ENCODE measurements at places on chromosomes 1 and 21.

GRCh38 chr1:2174348-2175054 lies 20.1 kb downstream of the FAAP20 start:
- peak; percentile 31 for DNase-seq

DNA sequence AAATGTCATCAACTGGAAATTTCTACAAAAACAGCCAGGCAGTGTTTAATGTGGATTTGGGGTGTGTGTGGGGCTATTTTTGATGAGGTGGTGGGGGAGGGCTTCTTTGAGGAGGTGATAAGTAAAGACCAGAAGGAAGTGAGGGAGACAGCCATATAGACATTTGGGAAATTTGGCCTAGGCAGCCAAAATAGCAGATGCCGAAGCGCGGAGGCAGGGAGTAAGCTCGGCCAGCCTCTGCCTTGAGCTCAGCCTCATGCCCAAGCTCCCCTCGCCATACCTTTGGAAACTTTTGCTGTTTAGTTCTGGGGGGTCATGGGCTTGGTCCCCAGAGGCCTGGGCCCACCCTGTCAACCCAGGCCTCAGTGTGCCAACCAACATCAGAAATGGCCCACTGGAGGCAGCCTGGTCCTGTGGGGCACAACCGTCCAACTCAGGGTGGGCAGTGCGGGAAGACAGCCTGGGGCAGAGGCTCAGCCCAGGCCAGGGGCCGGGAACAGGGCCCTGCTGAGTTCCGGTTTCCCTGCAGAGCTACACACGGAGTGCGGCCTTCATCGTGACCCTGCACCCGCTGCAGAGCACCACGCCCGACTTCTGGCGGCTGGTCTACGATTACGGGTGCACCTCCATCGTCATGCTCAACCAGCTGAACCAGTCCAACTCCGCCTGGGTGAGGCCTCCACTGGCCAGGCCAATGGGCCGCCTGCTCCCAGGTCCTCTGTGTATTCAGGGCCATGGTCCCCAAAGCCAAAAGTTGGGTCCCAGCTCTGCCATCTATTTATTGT lies 84.0 kb downstream of the PTPRU start:
- DNase-seq: no peak

- no peak for DNase-seq
Measured at GRCh38 chr1:152906023-152906565, 2.3 kb upstream of the IVL start.

GRCh38 chr1:5765483-5765882 lies 226.7 kb downstream of the NPHP4 start:
- no peak for DNase-seq

DNA sequence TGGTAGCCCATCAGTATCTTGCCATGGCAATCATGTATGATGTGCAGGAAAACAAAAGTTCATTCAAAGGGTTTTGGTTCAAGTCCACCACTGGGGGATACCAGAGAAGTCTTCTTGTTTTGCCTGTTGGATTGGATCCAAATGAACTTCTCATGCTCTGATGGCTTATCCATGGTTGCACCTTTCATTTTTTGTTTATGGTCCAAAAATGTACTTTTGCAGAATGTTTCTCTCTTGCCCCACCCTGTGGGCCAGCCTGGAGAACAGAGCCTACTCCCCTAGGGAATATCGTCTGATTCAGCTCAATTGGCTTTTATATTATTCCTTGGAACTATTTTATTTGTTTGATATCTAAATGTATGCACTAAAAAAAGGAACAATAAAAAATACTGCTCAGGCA lies 20.1 kb upstream of the CLCA1 start:
- DNase-seq: no peak

DNA sequence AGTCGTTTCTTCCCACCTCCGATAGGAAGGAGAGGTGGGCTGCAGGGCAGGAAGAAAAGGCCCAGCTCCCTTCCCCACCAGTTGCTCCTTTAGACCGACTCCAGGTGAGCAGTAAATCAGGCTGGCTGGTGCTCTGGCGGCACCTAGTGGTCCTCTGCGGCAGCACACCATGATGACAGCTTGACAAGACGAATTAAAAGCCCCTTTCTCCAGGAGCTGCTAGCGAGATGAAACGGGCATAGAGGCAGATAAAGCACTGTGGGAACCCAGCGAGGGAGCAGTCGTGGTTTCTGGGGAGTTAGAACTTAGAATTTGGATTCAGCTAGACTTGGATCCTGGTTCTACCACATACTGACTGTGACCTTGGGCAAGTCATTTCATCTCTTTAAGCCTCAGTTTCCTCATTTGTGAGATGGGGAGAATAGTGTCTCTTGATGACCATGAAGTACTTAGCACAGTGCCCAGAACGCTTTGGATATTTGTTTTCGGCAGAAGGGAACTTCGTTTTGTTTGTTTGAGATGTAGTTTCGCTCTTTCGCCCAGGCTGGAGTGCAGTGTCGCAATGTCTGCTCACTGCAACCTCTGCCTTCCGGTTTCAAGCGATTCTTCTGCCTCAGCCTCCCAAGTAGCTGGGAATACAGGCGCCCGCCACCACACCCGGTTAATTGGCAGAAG lies 21.8 kb upstream of the COL9A2 start:
- peak; percentile 92 for DNase-seq

- no peak for DNase-seq
Measured at GRCh38 chr1:184859381-184860105, 104.9 kb upstream of the EDEM3 start.

DNA sequence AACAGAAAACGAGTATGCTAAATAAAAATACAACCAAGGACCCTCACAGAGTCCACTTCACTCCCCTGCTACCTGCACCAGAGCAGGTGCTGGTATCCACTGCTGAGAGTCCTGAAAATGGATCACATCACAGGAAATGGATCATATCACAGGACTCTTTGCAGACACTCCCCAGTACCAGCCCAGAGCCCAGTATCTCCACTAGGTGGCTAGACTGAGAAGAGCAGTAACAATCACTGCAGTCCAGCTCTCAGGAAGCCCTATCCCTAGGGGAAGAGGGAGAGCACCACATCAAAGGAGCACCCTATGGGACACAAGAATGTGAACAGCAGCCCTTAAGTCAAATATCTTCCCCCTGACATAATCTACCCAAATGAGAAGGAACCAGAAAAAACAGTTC lies 28.0 kb downstream of the AGBL4 start:
- DNase-seq: no peak

- DNase-seq: no peak
Measured at GRCh38 chr1:211386921-211387320, 60.3 kb downstream of the TRAF5 start.

DNA sequence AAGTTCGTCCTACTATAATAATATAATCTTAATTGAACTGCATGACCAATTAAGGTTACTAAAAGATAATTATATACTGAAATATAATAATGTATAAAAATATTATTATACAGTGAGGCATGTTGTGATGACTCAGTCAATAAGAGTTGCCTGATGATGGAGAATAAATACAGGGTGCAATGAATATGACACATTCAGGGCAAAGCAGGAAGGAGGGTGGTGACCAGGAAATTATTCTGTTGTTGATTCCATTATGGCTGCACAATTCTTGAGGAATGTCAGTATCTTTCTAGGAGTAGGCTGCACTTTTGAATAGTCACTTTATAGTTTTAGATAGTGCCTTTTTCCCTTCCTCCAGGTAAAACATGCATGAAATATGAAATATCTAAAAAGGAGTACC lies 46.4 kb upstream of the RGS21 start:
- DNase-seq: no peak

DNA sequence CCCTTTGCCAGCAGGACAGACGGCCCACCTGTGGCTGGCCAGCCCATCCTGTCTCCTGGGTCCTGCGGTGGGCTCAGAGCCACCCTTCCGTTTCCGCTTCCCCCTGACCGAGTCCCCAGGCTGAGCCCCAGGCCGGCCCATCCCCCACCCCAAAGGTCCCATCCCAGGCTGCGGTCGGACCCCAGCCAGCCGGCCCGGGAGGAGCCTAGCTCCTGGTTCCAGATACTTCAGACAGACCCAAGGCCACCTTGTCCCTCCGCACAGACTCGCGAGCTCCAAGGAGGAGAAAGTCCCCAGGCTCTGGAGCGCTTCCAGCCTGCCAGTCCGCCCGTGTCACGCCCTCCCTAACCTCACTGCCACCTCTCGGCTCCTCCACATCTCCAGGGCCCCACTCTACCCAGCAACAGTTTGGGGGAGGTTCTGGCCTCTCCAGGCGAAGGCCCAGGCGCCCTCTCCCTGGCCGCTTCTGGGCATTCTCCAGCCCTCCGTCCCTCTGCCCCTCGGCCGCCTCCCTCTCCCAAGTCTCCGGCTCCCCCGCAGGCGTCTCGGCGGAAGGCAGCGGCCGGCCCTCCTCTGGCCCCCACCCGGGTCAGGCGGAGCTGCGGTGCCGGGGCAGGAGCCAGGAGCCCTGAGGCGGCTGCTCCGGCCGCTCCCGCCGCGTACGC lies 835 bp downstream of the LRRN2 start:
- DNase-seq: no peak

DNA sequence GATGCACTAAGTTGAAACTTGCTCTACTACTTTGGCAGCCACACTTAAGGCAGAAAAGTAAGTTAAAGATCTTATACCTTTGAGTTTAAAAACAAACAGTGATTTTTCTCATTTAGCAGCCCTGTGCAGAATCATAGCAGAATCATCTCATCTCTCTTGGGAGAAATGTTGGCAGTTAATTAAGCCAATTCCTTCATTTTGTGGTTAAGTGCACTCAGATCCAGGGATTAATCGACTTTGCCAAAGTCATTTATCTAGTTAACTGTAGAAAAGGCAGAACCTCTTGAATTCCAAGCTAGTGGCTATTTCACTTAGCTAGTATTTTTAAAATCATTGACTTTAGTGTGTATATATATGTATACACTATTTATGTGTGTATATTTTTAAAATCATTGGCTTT lies 125.0 kb downstream of the GPR52 start:
- DNase-seq: no peak

DNA sequence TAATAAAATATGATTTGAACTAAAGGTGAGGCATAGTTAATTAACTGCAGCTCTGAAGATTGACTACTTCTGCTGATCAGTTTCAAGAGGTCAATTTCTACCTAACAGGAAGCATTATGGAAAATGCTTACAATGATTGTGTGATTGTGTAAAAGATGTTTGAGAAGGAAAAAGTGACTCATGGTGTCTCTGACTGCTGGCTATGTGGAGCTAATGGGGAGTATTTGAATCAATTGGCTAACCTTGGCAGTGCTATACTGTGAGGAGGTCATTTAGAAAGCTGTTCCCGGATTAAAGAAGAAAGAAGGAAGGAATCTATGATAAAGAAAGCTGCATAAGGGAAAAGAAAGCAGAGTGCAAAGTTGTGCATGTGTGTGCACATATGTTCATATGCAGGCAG lies 376.5 kb downstream of the ADGRL2 start:
- no peak for DNase-seq

DNA sequence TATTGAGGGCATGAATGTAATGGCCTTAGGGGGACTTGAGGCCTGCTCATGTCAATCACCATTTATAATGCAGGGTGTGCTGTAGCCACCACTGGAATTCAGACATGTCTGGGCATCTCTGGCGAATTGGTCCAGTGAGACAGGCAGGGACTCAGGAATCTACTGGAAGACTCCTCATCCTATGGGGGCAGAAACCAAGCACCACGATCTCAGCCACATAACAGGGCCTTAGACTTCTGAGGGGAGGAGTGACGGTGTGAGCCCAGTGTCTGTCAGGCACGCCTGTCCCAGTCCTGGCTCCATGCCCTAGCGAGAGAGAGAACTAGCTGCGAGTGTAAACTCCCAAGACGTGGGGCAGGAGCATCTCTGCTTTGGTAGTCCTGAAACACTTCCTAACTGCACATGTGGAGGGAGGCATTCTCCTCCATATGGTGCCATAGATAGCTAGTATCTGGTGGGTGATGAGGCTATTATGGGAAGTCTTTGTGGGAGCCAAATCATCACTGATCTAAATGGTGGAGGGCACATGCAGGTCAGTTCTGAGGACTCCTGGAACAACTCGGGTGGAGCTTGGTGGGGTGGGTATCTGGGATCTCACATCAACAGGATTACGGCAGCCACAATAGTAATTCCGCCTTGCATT lies 29.8 kb upstream of the KIAA0040 start:
- DNase-seq: no peak

- no peak for DNase-seq
Measured at GRCh38 chr1:116087628-116088027, 23.6 kb upstream of the MAB21L3 start.

DNA sequence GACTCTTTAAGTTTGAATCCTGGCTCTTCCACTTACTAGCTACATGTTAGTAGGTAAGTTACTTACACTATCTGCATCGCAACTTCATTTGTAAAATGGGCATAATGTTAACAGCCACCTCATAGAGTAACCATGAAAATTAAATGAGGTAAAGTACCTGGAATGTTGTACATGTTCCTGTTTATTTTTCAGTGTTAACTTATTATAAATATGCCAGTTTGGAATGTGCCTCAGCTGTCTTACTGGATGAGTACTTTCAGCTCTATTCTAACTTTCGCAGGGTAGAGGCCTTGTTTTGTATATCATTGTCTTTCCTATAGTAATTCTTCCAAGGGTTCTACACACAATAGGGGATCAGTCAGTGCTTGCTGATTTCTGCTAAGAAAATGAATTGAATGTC lies 167.4 kb downstream of the DUSP10 start:
- DNase-seq: no peak

- no peak for DNase-seq
Measured at GRCh38 chr1:91075233-91076135, 53.6 kb upstream of the ZNF644 start.

DNA sequence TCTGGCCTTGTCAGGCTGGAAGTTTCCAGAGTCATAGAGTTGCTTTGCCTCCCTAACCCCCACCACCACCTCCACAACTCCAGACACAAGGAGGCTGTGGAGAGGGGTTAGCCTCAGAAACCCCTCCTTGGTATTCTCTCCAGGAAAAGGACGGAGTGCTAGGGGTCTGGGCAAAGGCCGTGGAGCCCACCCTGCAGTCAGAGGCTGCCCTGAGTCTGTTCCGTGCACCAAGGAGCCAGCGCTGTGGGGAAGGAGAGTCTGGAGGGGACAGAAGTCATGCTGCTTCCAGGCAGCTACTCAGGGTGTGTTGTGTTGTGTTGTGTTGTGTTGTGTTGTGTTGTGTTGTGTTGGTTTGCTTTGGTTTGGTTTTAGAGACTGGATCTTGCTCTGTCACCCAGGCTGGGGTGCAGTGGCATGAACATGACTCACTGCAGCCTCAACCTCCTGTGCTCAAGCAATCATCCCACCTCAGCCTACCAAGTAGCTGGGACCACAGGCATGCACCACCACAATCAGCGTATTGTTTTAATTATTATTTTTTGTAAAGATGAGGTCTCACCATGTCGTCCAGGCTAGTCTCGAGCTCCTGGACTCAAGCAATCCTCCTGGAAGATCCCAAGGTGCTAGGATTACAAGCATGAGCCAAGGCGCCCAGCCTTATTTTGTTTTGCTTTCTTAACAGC lies 122.2 kb upstream of the TMEM51 start:
- DNase-seq: no peak

DNA sequence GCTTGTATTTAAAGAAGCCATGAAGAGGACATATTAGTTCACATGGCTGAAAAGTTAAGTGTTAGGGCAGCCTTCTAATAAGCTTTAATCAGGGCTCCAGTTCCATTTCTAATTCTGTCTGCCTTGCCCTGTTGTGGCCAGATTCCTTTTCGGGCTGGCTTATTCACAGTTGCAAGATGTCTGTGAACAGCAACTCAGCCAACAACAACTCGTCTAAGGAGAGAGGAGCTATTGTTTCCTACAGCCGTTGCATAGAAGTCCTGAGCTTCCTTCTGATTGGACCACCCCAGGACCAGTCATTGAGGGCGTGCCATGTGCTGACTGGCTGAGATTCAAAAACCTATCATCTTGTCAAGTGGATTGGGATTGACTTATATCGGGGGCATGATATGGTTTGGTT lies 18.6 kb upstream of the COQ8A start:
- DNase-seq: no peak

GRCh38 chr1:161725908-161726472 lies 4.6 kb downstream of the FCRLB start:
- DNase-seq: peak; percentile 15

Measured in activated T-cell treated with anti-CD3 and anti-CD28 coated beads, Interleukin-2, amount 50 U/mL, for 4 hours (primary cell).